Kasumi-1 (cell line): ENCODE measurements at places on chromosomes 4 and X.

- DNase-seq = no peak
Observed at GRCh38 chrX:19630228-19630627, 114.9 kb upstream of the MAP3K15 start.

- no peak for DNase-seq
Observed at GRCh38 chr4:106687026-106687425, 318.4 kb upstream of the GIMD1 start.

DNA sequence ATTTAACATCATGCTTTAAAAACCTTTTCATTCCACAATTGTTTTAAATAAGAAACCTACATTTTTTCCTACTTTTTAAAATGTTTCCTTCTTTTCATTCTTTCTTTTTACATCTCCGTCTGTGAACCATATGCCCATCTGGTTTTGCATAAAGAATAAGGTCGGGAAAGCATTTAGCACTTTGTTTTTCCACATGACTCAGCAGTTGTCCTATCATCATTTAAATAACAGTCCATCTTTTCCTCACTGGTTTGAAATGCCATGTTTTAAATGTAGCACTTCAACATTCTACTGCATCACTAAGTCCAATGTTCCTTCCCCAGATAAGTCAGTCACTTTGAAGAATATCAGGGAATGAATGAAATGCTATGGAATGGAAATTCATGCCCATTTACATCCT is 128.4 kb downstream of the SH3RF1 start:
- no peak for DNase-seq

DNA sequence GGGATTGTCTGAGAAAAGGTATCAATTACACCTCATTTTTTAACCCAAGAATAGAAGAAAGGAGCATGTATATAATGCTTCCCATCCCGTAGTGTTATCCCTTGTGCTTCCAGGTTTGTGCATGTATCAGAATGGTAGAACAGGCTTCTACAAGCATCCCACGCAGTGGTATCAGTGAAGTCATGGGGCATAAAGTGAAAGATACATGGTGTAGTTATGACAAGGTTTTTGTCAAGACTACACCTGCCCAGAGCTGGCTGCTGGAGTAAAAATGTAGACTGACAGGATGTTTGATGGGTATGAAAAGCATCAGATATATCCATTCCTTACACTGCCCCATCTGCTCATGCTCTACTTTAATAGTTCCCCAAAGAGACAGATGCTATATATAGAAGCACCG is 9.5 kb downstream of the TLR1 start:
- no peak for DNase-seq

GRCh38 chr4:2835978-2836377 is 7.7 kb upstream of the ADD1 start:
- DNase-seq = no peak

DNA sequence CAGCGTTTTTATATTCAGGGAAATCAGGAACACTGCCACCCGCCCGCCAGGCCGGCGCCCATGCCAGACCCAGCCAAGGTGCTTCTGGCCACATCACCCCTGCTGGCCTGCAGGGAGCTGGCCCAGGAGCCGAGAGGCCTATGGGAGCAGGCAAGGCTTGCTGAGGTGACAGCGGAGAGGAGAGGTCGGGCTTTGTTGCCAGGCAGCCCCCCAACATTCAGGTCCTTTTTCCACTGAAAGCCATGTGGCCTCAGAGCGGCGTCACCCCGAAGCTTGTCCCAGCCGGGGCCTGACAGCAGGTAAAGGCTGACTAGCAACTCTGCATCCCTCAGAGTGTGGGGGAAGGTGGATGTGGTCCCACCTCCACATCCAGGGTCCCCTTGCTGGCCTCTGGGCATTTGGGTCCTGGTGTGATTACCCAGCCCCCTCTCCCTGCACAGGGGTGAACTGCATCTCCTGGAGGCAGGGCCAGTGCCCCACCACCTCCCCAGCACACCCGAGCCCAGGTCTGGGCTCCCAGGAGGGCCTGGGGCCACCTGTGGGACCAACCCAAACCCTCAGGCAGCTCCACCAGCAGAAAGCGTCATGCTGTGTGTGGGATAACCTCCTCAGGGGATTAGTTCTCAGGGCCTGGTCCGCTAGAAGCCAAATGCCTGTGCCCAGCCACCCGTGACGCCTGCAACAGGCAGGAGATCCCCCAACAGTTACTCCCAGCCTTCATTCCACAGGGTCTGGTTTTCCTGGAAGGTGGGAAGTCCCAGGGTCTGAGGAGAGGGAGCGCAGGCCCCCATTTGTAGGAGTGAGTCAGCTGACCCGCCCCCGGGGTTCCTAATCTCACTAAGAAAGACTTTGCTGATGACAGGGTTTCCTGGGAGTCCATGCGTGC is at the start of gene PDE6B:
TSS of gene PDE6B (plus strand) at position 869 of the 886 bp plus-strand sequence. CDS start 54 bp downstream, outside the sequence.
- no peak for DNase-seq

GRCh38 chr4:6372649-6373525 is 99.5 kb downstream of the PPP2R2C start:
- DNase-seq = no peak

- DNase-seq = peak; percentile 81
Observed at GRCh38 chr4:15659768-15660570, 4.8 kb upstream of the FBXL5 start.

DNA sequence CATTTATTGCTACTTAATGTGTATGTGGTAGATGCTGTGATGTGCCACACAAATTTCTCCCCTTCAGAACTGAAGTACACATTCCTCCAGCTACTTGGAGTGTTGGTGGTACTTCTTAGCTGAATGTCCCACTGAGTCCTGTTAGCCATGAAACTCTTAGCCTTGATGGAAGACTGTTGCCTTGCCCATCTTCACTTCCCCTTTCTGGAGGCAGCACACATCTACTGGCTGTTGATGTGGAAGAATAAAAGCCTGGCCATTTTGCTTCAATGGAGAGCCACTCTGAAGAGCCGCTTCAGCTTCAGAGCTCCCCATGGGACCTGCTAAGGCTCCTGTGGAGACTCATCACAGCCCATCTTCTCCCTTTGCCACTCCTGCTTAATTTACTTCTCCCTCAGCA is 157.7 kb upstream of the PITX2 start:
- DNase-seq = peak; percentile 17
